ENCODE measurements at places on chromosomes 3 and 15. TPM values are rescaled to one million over a fixed set of nuclear protein-coding genes. Genes with fewer than 3 reads are reported as not detected.

DNA sequence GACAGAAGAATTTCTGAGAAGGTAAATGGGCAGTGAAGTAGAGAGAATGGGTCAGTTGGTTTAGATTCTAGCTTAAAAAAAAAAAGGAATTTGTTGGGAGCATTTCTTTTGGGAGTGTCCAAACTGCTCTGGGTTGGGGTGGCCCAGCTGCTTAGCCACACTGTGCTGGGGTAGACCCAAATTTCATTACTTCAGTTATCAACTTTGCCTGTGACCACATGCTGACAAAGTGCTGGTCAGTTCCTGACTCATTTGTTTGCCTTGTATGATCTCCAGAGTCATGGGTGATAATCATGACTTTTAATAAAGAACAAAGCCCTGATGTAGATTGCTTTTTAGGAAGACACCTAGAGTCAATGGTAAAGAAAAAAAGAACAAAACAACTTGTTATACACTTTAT lies 121.5 kb upstream of the FGF7 start:
- no peak for DNase-seq

DNA sequence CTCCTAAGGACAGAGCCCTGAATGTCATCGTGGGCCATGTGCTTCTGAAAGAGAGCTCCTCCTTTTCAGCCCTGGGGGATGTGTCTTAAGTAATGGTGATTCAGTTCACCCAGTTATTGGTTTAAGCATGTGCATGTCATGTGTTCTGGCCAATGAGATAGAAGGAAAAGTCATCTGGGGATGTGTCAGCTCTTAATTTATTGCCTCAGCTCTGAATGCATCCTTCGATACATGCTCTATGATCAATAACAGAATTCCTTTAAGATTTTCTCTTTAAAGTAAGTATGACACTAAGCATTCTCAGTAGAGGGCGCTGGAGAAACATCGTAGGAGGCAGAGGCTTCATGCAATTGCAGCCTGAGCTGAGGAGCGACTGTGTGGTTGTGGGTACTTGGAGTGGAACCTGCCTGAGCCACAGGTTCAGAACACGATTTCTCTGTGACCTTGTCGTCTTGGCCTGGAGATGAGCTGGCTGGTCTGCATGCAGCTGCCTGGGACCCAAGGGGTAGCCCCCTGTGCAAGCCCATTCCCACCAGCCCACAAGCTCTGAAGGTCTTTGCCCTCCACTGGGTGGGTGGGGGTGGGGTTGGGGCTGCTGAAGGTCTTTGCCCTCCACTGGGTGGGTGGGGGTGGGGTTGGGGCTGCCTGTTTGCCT lies 69.5 kb downstream of the C3orf38 start:
- DNase-seq = peak; percentile 57

- DNase-seq = no peak
Observed at GRCh38 chr3:176964661-176965060, 232.6 kb downstream of the TBL1XR1 start.

PLCB2 gene
- 9.0 TPM for polyA plus RNA-seq

HIGD2B gene
- not detected for polyA plus RNA-seq

PAQR9 gene
- 0.45 TPM for polyA plus RNA-seq

A4GNT gene
- polyA plus RNA-seq = 2.8 TPM

GASK1A gene
- 4.9 TPM for polyA plus RNA-seq

All from renal pelvis (tissue), 12 donors.